ENCODE measurements at places on chromosomes 4 and X.

DNA sequence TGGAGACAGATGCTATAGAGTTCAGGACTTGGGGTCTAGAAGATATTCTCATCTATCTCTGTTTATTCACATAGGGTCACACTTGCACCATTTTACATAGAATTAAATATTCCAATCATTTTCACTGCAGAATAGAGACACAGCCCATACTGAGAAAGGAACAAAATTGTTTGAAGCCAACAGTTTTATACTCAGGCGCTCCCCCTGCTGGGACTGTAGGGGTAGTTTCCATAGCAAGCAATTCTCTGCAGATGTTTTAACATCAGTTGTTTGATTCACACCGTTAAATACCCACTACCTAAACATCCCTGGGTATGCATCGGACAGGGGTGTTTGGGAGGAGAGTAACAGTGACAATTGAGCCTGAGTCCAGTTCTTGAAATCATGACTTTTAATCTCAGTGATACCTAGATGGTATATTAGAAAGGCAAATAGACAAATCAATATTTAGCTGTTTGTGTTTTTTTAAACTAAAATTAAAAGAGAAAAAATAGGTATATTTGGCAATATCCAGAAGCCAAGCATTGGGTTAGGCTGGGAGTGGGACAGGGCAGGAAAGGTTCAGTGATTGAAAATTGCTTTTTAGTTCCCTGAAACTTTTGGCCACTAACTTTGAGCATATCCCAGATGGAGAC lies 33.8 kb downstream of the LONRF3 start:
- DNase-seq = no peak

- no peak for DNase-seq
Measured at GRCh38 chr4:113941836-113942235, 37.6 kb downstream of the ARSJ start.

DNA sequence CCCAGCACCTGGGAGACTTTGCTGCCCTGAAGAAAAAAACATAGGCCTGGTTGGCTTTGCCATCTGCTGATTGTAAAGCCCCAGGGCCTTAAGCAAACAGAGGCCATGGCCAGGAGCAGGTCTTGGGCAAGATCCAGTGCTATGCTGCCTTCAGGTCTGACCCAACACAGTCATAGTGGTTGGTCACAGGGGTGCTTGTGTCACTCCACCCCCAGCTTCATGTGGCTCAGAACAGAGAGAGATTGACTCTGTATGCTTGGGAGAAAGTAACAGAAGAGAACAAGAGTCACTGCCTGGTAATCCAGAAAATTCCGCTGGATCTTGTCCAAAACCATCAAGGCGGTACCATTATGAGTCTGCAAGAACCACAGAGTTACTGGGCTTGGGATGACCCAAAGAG lies 24.4 kb upstream of the SMARCA5 start:
- no peak for DNase-seq

GRCh38 chr4:174540175-174540574 lies 17.9 kb upstream of the HPGD start:
- no peak for DNase-seq

GRCh38 chr4:136939781-136940180 lies 592.5 kb downstream of the PCDH18 start:
- DNase-seq = no peak

DNA sequence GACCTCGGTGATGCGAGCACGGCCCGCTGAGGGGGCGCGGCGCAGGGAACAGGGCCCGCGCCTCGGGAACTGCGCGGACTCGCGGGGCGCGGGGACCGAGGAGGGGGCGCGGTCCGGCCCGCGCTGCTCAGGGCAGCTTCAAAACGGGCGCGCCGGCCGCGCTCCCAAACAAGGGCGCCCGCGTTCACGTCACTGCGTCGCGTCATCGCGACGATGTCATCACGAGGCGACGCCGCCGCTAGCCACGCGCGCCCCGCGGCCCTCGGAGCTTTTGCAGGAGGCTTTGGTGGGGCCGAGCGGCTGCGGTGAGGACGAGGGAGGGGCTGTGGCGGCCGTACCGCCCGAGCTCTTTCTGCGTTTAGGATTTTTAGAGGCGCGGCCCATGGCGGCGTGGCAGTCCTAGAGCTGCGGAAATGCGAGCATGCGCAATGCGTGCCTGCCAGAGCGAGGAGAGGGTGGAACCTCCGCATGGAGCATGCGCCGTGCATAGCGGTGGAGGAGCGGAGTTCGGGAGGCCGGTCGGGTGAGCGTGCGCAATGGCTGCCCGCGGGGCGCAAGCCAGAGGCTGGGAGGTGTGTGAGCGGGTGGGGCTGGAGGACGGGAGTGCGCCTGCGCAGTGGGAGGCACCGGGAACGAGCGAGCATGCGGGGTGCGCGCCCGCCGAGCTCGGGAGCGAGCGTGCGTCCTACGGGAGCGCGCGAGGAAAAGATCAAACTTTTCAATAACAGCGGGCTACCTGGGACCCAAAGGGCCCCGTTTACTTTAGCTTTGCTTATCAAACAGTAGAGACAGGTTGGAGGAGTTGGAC lies at the start of gene PPP2R3B:
PPP2R3B (minus strand) TSS at position 140 of the 808 bp plus-strand sequence. CDS start 216 bp downstream, outside the sequence.
- peak; percentile 99 for DNase-seq

GRCh38 chrX:29911673-29912072 lies 303.7 kb upstream of the MAGEB2 start:
- DNase-seq = no peak

GRCh38 chr4:6470502-6471306 lies 1.7 kb downstream of the PPP2R2C start:
- DNase-seq = no peak

- DNase-seq = no peak
Measured at GRCh38 chr4:108982402-108983185, 219.7 kb upstream of the ETNPPL start.

- DNase-seq = no peak
Measured at GRCh38 chrX:35670889-35671288, 127.3 kb upstream of the MAGEB16 start.

DNA sequence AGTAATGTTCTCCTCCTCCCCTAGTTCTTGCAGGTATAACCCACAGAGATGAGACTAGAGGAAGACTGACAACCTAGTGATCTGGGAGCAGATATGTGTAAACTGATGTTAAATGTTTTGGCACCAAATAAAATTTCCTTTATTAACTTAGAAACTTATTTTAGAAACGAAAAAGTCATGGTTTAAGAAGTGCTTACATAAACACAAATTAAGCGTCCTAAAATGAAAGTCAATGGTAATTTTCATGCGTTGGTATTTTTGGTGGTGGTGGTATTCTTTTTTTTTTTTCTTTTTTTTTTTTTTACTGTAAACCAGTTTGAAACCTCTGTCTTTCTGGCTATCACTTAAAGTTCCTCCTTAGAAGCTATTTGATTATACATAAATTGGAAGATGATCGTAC lies 1438.1 kb upstream of the TENM3 start:
- DNase-seq = no peak

DNA sequence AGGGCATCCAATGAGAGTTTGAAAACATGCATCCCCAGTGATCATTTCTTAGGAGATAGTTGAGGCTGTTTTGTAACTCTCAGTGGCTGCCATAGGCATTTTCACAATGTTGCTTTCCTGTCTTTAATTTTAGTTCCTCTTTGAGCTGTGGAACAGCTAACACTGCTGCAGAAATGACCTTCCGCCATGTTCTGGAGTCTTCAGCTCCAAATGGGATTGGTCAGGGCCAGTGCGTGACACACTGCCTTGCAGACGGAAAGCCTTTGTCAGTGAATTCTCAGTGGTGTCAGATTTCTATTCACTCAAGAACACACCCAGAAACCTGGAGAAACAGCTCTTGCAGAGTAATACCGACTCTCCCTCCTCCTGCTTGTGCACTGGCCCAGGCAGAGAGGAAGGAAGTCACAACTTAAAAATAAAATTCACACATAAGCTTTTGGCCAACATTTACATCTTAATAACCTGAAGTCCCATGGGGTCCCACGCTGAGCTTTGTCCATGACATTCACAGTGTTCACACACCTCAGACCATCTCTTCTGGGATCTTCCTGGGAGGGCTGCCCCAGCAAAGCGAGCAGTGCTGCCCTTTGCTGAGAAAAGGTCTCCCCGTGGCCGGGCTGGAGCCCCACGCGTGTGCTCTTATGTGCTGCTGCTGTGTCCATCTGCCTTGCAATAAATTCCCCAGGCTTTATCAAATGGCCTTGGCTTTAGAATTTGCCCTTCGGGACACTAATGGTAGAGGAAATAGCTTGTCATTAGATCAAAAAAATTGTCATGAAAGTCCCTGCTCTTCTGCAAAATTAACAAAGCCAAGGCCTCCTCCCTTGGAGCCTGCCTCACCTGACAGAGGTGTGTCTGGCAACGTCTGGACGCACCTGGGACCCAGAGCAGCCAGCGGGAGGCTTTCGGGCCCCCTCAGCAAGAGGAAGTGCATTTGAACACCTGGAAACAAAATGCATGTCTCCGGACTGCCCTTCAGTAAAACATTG lies 126.8 kb downstream of the IRF2 start:
- DNase-seq = no peak

DNA sequence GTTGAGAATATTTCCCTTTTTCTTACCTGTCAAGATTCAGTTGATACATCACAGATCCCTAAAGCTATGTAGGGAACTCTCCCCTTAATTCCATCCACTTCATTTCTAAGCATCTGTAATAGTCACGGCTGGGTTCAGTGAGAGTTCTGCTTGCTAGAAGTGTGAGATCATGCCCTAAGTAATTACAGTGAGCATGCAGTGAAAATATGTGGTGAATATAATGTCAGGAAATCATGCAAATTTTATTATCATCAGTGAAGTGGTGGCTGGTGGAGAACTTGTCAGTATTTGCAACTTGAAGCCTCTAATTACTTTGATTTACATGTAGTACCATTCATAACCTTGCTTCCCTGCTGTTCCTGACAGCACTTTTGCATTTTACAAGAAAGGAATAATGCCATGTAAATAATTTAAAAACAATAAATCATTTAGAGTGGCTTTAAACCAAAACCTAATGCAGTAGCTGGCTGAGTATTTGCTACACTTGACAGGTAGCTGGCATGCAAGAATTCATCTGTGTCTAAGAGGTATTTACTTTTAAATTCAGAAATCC lies 28.3 kb upstream of the CFAP299 start:
- no peak for DNase-seq

DNA sequence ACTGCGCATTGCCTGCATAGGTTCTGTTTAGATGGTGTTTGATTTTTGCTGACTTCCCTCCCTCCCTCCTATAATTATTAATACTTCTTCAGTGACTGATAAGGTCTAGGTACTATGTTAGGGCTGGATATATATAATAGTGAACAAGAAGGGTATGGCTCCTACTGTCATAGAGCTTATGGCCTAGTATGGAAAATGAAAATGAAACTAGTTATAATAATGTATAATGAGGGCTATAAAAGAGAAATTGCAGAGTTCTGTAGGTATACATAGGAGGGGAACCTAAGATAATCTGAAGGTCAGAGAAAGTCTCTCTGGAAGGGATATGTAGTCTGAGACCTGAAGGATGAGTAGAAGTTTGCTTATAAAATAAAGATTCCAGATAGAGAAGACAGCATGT lies 102.1 kb downstream of the DCK start:
- DNase-seq = no peak

- no peak for DNase-seq
Measured at GRCh38 chr4:113222471-113222870, 173.0 kb downstream of the ANK2 start.

GRCh38 chr4:130099105-130099504 lies 1003.2 kb downstream of the C4orf33 start:
- DNase-seq = no peak

- DNase-seq = no peak
Measured at GRCh38 chr4:5051278-5052203, at the start of gene STK32B. TSS of gene STK32B (plus strand) at chr4:5051480.

DNA sequence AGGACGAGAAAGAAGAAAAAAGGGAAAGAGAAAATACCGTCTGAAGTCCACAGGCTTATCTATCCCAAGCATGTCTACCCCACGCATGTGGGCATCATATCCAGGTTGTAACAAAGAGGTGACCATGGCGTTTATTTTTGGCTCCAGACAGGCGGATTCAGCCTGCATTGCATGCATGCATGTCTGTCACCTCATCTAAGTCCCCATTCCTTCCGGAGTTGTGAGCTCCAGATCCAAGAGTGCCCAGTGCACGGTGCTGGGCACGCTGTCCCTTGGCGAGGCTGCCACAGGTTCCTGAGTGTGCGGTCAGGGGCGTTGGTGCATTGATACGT lies 905 bp upstream of the GALNTL6 start:
- no peak for DNase-seq

DNA sequence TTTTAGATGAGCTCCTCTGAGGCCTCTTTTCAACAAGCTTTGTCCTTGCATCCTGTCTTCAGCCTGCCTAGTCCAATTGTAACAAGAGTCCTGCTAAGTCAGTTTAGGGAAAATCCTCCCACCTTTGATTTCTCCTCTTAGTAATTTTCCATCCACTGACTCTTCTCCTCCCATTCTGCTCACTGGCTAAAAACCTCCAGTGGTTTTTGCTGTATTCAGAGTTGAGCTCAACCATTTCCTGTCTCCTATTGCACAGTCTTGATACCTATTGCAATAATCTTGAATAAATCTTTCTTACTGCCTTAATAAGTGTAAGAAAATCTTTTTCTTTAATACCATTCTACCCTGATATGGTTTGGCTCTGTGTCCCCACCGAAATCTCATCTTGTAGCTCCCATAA lies 117.8 kb upstream of the ENPP6 start:
- no peak for DNase-seq

DNA sequence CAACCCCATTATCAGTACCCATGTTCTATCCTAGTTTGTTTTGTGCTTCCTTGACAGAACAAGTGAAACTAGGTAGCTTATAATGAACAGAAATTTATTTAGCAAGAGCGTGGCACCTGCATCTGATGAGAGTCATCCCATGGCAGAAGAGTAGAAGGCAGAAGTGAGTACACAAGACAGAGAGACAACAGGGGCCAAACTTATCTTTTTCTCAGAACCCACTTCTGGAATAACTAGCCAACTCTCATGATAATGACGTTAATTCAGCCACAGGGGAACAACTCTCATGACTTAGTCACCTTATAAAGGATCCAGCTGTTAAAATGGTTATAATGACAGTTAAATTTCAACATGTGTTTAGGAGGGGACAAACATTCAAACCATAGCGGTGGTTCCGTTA lies 644.9 kb downstream of the TECRL start:
- no peak for DNase-seq

GRCh38 chr4:123497340-123497739 lies 100.7 kb downstream of the SPRY1 start:
- DNase-seq = no peak

GRCh38 chr4:131644619-131645018 lies 1504.5 kb upstream of the PCDH10 start:
- DNase-seq = no peak

DNA sequence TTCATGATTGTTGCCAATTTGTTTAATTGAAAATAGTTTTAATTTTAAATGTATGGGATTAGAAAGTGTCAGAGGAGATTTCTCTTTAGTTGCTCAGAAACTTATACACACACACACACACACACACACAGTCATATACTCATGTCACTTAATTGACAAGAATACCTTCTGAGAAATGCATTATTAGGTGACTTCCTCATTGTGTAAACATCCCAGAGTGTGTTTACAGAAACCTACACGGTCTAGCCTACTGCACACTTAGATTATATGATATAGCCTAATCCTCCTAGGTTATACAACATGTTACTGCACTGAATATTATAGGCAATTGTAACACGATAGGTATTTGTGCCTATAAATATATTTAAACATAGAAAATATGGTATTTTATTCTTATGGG lies 1327.4 kb downstream of the FSTL5 start:
- DNase-seq = no peak

GRCh38 chr4:48119646-48120045 lies 14.4 kb downstream of the TXK start:
- no peak for DNase-seq

- DNase-seq = no peak
Measured at GRCh38 chr4:142959173-142959572, 113.1 kb upstream of the INPP4B start.

- DNase-seq = no peak
Measured at GRCh38 chrX:38214551-38215531, 5.8 kb downstream of the SRPX start.

All from activated CD8-positive, alpha-beta memory T cell treated with anti-CD3 and anti-CD28 coated beads for 4 hours (primary cell).